ENCODE measurements at places on chromosomes 7 and 10. TPM values are rescaled to one million over a fixed set of nuclear protein-coding genes. Genes with fewer than 3 reads are reported as not detected.

GRCh38 chr10:79266543-79267312 is 80.5 kb upstream of the PPIF start:
- DNase-seq, result peak; percentile 71

DNA sequence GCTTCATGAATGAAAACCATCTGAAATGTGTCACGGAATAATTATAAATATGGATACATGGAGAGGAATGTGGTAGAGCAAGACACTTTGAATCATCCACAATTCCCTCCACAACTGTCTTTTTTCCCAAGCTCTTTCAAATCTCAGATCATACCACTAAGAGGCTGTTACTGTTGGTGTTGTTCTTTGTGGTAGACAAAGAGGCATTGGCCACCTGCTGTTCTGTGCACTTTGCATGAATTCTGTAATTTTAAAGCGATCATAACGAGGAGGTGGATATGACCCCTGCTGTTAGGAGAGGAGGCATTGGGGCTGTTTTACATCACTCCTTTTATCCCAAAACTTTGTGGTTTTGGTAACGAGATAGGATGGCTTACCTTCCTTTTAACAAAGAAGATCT is 141.2 kb upstream of the KLF6 start:
- DNase-seq, result peak; percentile 38

DNA sequence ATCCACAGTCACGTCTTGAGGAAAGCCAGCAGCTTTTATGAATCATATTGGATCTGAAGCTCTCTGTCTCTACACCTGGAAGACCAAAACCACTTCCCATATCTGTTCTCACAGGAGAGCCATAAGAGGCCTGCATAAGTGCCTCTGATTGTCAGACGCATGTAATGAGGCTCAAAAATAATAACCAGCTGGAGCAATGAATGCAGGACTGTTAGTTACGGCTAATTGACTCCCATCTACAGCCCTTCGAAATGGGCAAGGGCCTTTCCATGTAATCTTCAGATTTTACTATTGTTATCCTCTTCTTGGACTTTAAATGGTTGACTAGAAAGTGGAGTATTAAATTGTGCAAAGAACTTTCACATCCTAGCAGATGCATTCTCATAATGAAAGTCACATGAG is 4.4 kb upstream of the SEMA3C start:
- DNase-seq, result no peak

- peak; percentile 94 for DNase-seq
Measured at GRCh38 chr7:64849250-64849923, 53.7 kb upstream of the ZNF273 start.

DNA sequence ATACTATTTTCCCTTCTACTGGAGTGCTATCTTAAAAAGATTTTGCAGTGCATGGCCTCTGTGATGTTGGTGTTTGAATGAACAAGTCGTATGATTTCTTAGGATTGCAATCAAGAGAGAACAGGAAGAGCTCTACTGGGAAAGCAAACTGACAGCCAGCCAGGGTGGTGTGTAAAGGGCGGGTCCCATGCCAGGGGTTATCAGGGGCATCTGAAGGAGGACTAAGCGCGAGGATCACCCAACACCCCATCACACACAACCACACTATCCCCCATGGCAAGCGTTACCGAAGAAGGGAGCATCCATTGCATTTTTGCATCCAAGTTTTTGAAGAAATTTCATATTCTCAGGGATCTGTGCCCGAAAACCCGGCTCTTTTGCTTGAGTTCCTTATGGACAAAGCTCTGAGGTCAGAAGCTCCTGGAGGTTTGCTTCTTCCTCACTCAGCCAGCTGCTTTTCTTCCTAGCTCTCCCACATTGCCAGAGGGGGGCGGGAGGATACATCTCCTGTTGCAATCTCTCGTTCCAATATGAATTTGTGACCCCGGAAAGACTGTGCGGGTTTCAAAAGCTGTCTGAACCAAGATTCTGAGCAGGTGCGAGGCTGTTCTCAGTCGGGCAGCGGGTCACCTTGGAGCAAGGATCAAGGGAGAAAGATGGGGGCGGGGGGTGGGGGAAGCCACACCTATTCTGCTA is 5.2 kb downstream of the NEUROD6 start:
- DNase-seq, result no peak

- DNase-seq, result peak; percentile 70
Measured at GRCh38 chr10:33899578-33900531, 565.4 kb upstream of the NRP1 start.

- DNase-seq, result no peak
Measured at GRCh38 chr10:102741726-102742237, 2.0 kb upstream of the WBP1L start.

DNA sequence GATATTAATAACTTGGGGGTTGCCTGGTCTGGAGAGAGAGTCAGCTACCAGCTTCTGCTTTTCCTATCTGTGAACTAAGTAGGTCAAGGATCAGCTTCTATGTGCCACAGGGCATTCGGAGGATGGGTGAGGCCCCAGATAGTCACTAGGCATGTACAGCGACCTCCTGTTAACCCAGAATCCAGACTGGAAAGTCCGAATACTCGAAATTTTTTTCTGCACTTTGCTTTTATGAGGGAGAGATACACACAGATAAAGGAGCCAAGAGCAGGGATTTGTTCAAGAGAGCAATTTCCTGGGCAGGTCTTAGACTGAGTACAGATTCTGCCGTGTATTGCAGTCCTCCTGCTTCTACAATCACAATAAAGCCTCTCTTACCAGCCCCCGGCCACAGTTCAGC is 54.2 kb downstream of the EMX2 start:
- DNase-seq, result no peak

- DNase-seq, result no peak
Measured at GRCh38 chr7:26700386-26700785, 164.0 kb downstream of the SKAP2 start.

DNA sequence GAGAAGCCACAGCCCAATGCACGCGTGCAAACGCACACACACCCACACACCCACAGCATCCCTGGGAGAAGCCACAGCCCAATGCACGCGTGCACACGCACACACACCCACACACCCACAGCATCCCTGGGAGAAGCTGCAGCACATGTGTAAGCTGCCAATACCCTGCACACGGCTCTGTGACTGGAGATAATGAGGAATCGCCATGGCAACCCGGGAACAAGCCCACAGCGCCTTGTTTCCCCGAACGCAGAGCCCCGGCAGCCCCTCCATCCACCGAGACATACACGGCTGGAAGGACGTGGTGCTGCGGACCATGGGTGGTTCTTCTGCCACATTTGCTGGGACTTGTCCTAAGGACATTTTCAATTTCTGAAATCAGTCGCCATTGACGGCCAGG is 221.3 kb downstream of the PTPRN2 start:
- DNase-seq, result no peak

GRCh38 chr10:122981066-122981464 is 864 bp downstream of the PSTK start:
- DNase-seq, result peak; percentile 31

GRCh38 chr10:73228247-73228646 is 18.8 kb downstream of the DNAJC9 start:
- no peak for DNase-seq

DNA sequence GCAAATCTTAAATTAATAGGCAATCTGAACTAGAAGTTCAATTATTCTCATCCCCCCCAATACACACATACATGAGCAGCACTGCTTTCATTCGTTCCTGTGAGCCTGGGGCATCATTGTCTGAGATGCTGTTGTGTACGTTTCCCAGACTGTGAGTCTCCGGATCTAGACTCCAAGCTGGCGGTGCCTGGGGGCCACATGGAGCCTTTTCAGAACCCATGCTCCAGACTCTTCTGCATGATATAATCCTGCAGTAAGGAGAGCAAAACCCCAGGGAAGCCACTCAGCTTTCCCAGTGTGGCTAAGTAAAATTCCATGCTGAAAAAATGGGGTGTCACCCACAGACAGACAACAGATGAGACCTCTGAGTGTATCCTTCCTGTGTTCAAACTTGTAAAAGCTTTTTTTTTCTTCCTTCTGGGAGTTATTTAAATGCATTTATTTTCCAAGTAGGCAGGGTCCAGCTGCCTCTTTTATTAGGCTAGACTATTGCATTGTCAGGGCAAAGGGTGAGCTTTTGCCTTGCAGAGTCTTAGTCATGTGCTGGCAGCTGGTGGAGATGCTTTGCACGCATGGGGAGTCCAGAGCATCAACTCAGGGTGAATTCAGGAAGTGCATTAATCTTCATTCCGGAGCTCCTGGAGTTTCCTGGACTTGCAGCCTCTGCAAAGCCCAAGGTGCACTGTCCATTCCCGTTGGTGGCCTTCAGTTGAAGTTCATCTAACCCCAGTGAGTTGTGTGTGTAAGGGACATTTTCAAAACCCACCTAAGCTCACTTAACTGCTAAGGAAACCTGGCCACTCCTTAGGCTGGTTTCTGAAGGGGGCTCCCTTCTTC is 185.7 kb upstream of the ADO start:
- DNase-seq, result no peak

DNA sequence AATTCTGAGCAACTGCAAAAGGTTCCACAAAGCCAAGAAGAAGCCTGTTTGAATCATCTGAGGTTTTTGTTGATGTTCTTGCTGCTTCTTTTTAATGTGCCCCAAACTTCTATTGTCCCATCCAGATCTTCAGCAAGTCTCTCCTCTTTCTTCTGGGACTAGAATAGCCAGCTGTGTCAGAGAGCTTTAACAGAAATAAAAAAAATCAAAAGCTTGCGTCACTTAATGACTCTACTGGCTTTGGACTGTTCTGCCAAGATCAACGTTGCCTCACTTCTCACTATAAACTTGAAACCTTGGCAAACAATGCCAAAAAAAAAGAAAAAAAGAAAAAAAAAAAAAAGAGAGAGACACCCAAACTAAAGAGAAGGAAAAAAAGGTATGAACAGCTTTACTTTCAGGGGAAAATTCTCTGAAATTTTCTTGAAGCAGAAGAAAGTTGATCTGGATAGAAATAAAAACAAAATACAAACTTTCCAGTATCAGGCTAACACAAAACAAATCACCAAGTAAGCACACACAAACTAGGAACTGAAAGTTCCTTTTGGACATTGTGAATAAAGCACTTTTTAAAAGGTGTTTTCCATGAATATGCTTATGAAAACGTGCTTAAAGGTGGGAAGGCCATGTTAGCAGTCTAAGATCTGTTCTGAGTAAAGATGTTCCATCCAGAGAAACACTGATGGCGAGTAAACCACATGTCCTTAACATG is 14.8 kb downstream of the USP54 start:
- peak; percentile 69 for DNase-seq

- no peak for DNase-seq
Measured at GRCh38 chr7:38694326-38694725, 63.2 kb upstream of the AMPH start.

GRCh38 chr10:24384954-24385353 is 176.0 kb downstream of the KIAA1217 start:
- no peak for DNase-seq

GRCh38 chr7:102389810-102390209 is 6.4 kb upstream of the PRKRIP1 start:
- no peak for DNase-seq

- DNase-seq, result no peak
Measured at GRCh38 chr10:63637901-63638327, 116.7 kb downstream of the REEP3 start.

- DNase-seq, result no peak
Measured at GRCh38 chr10:173741-174140, 38.5 kb downstream of the ZMYND11 start.

Gene RHOBTB1
- polyA plus RNA-seq, result 2.4 TPM

Gene LIPM
- not detected for polyA plus RNA-seq

Gene PRSS37
- not detected for polyA plus RNA-seq

Gene MGAM2
- polyA plus RNA-seq, result 0.03 TPM

Gene FAM13C
- 0.40 TPM for polyA plus RNA-seq

Gene DIP2C
- 0.10 TPM for polyA plus RNA-seq

Gene ANKRD61
- polyA plus RNA-seq, result 0.22 TPM

Gene SEMA4G
- polyA plus RNA-seq, result 2.3 TPM

Gene CHCHD1
- 36.9 TPM for polyA plus RNA-seq

Gene CYP3A4
- not detected for polyA plus RNA-seq

Gene CUL1
- polyA plus RNA-seq, result 47.8 TPM

Gene TMEM140
- polyA plus RNA-seq, result not detected

Gene CCDC3
- polyA plus RNA-seq, result 0.40 TPM

Gene HMX2
- not detected for polyA plus RNA-seq

Gene NPSR1
- not detected for polyA plus RNA-seq

Gene AKR1C3
- polyA plus RNA-seq, result 54.6 TPM

Data from mammary epithelial cell (primary cell).